ENCODE measurements at places on chromosomes 5 and 9.

DNA sequence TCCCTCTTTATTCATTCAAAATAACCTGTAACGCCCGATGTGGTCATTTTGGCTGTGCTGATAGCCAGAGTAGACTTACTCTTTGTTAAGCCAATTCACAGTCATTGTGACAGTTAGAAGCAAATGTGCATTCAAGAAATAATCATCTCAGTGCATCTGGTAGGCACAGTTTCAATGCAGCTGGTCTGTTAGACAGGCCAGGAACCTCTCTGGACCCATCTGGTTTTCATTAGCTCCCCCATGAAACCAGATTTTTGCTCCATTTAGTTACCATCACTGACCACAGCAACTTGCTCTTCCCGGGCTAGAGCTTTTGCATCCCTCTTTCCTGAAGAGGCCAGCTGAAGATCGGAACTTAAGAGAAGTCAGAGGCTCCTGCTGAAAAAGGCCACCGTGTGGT lies 284.2 kb downstream of the NSG2 start:
- DNase-seq, result no peak

DNA sequence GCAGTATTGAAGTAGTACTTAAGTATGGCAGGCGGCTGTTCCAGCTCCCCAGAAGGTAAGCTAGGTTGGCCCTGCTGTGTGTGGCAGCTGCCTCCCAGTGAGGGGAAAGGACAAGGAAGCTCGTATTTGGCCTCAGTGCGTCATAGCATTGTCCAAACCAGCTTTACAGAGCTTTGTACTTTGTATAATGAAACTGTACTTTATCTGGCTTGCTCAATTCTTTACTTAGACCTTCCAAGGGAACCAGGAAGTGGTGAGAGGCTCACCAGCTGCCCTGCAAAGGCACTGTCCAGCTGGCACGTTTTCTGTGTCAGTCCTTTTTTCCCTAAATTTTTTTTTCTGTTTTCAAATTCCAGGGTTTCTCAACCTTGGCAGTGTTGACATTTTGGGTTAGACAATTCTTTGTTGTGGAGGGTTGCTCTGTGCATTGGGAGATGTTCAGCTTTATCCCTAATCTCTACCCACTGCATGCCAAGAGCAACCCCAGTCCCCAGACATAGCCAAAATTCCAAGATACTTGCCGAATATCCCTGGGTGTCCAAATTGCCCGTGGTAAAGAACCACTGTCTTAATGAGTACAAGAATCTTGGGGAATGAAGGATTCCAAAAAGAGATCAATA lies 474.5 kb downstream of the LRRC70 start:
- no peak for DNase-seq

- DNase-seq, result no peak
These were observed 1290.8 kb upstream of the CDH9 start for GRCh38 chr5:28329176-28329575.

GRCh38 chr5:172173564-172174153 lies 14.4 kb downstream of the STK10 start:
- peak; percentile 92 for DNase-seq

DNA sequence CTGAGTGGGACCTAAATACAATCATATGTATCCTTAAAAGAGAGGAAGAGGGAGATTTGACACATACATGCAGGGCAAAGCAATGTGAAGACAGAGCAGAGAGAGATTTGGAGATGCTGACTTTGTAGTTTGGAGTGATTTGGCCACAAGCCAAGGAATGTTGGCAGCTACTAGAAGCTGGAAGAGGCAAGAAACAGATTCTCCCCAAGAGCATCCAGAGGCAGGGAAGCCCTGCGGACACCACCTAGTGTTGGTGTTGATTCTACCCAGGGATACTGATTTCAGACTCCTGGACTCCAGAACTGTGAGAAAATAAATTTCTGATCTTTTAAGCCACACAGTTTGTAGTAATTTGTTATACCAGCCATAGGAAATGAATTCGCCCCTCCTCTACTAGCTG lies 64.9 kb upstream of the OSMR start:
- no peak for DNase-seq

GRCh38 chr9:93582115-93582514 lies 5.7 kb downstream of the PHF2 start:
- no peak for DNase-seq

- no peak for DNase-seq
These were observed 157.5 kb downstream of the DMRT2 start for GRCh38 chr9:1207686-1208085.

GRCh38 chr9:22157276-22157675 lies 148.2 kb upstream of the CDKN2B start:
- DNase-seq, result no peak

DNA sequence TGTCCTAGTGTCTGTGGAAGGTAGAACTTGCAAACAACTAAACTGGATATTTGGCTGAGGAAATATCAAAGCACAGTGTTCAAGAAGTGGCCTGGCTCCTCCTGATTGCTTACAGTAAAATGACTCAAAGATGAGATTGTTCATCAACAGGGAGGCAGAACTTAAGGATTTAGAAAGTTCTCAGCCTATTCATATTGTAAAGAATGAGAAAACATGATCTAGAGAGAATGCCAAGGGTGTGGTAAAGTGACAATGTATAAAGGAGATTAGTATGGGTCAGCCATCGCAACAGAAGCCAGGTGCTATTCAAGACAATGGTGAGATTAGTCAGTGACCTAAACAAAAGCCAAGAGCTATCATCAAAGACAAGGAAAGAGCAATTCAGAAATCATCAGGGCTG lies 372.3 kb downstream of the SPOCK1 start:
- DNase-seq, result no peak

GRCh38 chr5:54774281-54775170 lies 210.9 kb downstream of the ESM1 start:
- no peak for DNase-seq

DNA sequence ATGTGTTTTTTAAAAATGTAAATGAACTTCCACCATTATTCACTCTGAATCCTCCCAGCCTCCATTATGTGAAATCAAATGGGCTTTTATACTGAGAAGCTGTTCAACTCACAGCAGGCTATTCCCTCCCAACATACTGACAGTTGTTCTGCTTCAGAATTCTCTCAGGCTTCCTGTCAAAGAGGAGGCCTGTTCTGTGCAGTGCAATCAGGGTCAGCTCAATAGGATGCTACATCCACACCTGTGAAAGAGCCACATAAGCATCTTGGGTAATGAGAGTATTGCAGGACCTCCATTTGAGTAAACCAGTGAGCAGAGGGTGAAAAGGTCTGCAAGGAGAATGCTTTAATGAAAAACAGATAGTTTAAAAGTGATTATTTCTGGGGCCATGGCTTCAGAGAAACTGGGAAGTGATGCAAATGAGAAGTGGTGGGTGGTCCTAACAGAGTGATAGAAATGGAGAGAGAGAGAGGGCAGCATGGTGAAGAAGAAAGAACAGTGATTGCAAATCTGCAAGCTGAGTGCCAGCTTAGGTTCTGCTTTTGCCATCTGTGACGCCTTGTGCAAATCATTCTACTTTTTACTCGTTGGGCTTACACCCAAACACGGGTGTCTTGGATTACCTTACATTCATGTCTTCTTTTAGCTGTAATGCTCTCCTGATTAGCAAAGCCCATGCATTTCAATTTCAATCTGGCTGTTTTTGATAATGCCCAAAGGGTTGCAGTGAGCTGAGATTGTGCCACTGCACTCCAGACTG lies 202.5 kb upstream of the NMUR2 start:
- no peak for DNase-seq

GRCh38 chr9:6187272-6187671 lies 28.3 kb upstream of the IL33 start:
- DNase-seq, result no peak

- DNase-seq, result no peak
These were observed 491 bp downstream of the OR1N1 start for GRCh38 chr9:122526602-122527001.

DNA sequence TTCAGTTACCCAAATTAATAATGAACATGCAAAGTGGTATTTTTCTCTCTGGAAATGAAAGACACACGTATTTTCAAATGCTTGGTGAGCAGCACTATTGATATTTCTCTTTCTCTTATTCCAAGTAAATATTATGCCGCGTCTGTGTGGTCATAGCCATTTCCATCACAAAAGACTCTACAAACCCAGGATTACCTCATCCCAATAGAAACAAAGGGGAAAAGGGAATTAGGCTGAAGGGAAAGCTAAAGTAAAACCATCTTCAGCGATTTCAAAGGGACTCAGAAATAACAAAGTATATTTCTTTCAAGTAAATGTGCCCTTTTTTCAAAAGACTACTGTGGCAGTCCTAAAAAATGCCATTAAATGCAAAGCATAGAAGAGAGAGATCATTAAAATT lies 62.0 kb upstream of the FST start:
- DNase-seq, result no peak

- no peak for DNase-seq
These were observed 31.2 kb downstream of the STC2 start for GRCh38 chr5:173296737-173297676.

- no peak for DNase-seq
These were observed 12.3 kb downstream of the PCBD2 start for GRCh38 chr5:134917070-134917815.

Measured in activated CD4-positive, alpha-beta T cell treated with anti-CD3 and anti-CD28 coated beads, Interleukin-2, Interleukin-6, amounts not matched to agents 100 ng/mL and 50 ng/mL, durations not matched to agents 16 hours and 8 hours (primary cell).